ENCODE measurements at places on chromosomes 1 and 21.

- DNase-seq: peak; percentile 67
Measured at GRCh38 chr21:37257511-37257966, 9.6 kb downstream of the VPS26C start.

DNA sequence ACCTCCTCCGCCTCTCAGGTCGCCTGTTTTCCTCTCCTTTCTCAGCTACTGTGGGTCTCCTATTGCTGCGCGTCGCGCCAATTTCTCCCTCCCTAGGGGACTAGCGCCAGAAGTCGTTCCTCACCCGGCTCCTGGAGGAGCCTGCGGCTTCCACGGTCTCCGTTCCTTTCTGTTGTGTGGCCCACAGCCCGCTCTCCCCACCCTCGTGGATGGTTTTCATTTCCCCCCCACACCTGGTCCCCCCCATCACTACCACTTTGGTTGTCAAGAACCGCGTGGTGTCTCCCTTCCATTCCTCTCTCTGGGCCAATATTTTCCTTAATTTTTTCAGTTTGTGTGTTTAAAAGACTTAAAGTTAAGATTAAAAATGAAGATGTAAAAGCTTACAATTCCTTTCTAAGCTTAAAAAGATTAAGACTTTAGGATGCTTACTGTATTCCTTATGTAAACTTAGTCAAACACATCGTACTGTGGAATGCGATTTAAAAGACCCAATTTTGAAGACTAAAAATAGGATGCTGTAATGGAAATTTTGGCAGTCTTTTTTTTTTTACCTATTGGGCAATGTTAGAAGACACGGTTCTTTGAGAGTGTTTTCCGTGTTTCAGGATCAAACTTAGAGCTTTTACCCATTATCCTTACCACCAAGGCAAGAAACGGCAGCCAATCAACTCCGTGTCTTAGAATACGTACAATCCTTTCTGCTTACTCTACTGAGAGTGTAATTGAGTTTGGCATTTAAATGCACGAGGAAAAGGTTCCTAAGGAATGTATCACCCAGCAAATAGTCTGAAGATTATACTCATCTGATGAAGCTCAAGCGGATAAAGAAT is 773 bp downstream of the CNST start:
- DNase-seq: no peak

DNA sequence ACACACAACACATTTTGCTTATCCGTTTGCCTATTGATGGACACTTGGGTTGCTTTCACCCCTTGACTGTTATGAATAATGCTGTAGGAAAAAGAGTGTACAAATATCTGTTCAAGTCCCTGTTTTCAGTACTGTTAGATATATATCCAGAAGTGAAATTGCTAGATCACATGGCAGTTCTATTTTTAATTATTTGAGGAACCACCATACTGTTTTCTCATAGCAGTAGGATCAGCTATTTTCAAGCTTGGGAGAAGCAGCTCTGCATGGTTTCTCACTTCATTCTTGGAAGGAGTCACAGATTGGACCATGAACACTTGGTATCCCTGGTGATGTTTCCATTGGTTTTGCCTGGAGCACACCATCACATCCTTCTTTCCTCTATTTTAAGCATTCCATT is 114.4 kb upstream of the ZP4 start:
- no peak for DNase-seq

- DNase-seq: no peak
Measured at GRCh38 chr1:111195002-111195684, 5.3 kb downstream of the DENND2D start.

DNA sequence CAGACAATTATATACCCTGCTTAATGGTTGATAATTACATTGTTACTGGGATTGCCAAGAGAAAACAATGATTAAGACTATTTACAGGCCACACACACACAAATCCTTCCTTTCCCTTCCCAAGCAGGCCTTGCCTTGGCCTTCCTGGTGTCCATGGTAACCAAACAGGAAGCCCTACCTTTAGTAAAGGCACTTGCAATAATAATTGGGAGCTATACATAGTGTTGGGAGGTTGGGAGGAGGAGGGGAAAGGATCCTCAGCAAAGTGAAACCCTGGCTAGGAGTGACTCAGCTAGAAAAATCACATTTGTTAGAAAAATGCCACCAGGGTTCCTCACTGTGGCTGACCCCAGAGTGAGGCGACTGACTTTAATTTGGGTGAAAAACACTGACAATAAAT is 122.3 kb upstream of the ADAR start:
- DNase-seq: peak; percentile 83

GRCh38 chr1:228270032-228270431 is 62.2 kb downstream of the OBSCN start:
- no peak for DNase-seq

- DNase-seq: no peak
Measured at GRCh38 chr1:45815667-45816458, 12.5 kb downstream of the MAST2 start.

DNA sequence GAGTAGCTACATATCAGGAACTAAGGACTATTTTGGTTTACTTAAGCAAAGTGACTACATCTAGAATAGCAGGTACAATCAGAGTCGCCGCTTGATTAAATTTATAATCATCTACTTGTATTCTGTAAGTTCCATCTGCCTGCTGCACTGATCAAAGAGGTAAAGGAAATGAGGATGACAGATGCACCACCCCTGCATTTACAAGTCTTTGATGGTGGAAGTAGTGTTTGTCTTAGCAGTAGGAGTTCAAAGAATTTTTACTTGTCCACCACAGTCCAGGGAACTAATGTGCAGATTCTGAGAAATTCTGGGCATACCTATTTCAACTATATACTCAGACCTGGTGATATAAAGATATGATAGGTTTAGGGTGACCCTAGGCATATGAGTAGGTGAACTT is 184.1 kb upstream of the IVNS1ABP start:
- DNase-seq: no peak

DNA sequence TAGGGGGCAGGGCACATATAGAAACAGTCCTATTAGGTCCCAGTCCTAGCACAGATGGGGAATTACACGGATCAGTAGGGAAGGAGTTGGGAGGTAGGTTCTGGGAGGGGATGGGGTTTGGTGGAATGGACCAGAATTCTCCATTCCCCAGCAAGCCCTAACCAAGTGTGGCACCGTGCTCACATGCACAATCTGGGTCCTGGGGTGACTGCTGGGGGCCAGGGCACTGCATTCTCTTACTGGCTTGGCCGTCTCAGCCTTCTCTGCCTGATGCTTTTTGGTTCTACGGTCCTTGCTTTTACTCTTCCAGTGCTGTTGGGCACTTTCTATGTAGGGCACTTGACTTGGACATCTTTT is 53.9 kb downstream of the NENF start:
- no peak for DNase-seq

GRCh38 chr1:228917342-228917741 is 182.1 kb downstream of the RHOU start:
- no peak for DNase-seq

- no peak for DNase-seq
Measured at GRCh38 chr1:218779341-218780100, 394.2 kb upstream of the LYPLAL1 start.

- no peak for DNase-seq
Measured at GRCh38 chr1:2226525-2227345, 1.4 kb upstream of the SKI start.
